ENCODE measurements at places on chromosomes 2 and 18.

GRCh38 chr2:172607379-172607928, 51.6 kb downstream of the PDK1 start:
- DNase-seq = no peak

GRCh38 chr2:23492921-23493320, 107.9 kb downstream of the KLHL29 start:
- no peak for DNase-seq

DNA sequence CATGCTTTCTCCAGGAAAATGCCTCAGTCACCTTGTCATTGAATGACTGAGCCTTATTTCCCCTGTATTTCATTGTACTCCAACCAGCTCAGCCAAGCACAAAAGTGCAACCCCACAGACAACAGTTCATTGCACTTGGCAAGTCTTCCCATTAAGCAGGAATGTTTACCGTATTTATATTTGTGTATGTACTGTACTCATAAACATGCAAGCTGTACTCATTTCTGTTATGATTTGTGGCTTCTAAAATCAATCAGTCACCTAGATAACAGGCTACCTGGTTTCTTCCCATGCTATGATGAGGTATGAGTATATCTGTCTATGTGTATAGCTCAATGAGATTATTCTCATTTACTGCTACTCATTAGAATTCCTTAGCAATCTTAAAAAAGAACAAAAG, 505.5 kb upstream of the FAM98A start:
- DNase-seq = no peak

GRCh38 chr18:79774111-79774510, 23.6 kb upstream of the KCNG2 start:
- no peak for DNase-seq

DNA sequence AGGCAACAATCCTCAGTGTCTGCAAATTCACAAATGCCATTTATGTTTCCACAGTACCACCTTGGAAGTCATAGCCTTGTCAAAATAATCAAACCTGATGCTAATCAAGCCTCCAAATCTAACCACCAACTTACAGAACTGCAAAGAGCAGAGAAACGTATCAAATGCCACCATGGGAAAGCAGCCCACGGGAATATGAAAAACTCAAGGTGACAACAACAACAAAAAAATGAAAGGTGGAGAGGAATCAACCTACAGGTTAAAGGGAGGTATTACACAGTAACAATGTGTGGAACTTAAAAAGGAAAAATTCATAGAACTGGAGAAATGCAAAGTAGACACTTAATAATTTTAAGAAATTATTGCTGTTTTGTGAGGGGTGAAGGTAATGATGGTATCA, 46.7 kb downstream of the CD226 start:
- DNase-seq = no peak

DNA sequence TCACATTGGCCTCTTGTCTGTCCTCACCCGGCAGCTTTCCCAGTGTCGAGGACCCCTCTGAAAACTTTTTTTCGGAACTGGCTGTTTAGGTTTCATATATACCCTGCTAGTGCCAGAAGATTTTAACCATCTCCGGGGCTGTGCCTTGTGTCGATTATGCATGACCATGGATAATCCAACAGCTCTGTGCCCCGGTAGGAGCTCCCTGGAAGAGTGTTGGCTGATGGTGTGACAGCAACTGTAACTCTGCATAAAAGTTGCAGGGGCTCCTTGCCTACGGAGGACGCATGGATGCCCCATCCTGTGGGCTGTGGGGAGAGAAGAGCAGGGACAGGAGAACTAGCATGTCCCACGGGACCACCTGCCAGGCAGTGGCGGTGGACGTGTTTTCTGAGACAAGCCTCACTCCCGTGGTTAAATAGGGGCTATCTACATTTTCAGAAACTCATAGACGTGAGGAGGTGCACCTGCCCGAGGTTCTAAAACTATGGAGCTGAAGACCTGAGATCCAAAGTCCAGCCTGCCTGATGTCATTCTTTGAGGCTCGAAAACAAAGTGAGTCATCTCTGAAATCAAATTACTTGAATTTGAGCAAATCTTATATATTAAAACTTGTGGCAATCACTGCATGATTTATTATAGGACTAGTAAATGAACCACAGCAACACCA, 437.2 kb upstream of the HS6ST1 start:
- no peak for DNase-seq

- DNase-seq = no peak
Measured at GRCh38 chr2:239735829-239736357, 289.2 kb downstream of the NDUFA10 start.

- DNase-seq = peak; percentile 35
Measured at GRCh38 chr2:79453918-79454317, 58.9 kb upstream of the CTNNA2 start.

DNA sequence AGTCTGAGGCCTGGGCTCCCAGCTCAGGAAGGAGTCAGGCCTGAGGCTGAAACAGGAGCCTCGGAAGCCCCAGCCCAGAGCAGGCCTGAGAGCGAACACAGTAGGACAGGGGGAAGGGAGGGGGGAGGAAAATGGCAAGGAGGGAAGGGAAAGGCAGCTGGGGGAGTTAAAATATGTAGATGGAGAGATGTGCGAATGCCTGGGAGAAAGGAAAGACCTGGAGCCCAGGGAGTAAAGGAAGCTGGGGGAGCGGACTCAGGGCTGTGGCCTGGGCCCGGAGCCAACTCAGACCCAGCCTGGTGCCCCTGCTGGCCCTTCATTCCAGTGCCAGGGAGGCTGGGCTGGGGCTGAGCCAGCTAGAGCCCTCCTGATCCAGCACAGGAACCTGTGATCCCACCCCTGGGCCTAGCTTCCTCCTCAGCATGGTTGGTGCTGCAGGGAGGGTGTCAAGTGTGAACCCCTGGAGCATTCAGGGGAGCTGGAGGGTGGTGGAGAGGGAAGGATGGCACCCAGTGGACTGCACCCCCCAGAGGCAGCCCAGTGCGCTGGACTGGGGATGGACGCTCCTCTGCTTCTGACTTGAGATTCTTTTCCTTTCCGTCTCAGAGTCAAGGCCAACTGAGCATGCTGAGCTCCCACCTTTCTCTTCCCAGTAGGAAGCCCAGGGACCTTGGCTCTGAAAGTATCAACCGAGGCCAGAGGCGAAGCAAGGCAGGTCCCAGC, 46.3 kb downstream of the EMX1 start:
- peak; percentile 76 for DNase-seq

GRCh38 chr2:64586883-64587481, 62.9 kb downstream of the AFTPH start:
- no peak for DNase-seq

GRCh38 chr2:133777574-133777960, 209.3 kb upstream of the NCKAP5 start:
- DNase-seq = no peak

DNA sequence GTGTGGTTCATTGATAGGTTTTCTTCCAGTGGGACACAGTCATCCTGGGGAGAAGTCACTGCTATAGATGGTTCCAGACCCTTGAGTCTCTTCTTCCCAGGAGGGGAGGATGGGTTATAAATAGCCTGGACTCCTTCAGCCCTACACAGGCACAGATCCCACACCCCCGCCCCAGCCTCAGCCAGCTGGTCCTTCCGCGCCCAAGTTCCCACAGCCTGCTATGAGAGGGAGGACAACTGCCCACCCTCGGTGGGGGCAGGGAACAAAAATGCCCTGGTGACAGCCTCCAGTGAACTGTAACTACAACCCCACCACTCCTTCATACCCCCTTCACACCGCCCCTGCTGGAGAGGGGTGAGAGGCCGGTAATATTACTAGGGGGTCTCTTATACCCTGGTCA, 3.2 kb downstream of the ZBTB7C start:
- no peak for DNase-seq

DNA sequence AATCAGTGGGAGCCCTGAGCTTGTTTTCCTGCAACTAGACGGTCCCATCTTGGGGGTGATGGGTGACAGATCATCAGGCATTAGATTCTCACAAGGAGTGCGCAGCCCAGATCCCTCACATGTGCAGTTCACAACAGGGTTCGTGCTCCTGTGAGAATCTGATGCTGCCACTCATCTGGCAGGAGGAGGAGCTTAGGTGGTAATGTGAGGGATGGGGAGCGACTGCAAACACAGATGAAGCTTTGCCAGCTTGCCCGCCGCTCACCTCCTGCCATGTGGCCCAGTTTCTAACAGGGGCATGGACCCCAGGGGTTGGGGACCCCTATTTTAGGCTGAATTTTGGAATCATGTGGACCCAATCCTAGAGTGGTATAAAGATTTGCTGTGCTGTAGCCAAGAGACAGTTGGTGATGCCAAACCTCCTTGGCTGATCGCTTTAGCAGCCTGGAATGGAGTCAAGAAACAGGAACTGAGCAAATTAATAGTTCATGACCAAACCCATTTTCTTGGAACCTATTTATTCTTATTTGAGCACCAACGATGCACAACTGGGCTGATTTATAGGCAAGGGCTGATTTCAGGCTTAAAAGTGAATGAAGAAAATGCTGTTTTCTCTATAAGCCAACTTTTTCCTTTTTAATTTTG, 25.7 kb downstream of the LPIN1 start:
- DNase-seq = no peak

DNA sequence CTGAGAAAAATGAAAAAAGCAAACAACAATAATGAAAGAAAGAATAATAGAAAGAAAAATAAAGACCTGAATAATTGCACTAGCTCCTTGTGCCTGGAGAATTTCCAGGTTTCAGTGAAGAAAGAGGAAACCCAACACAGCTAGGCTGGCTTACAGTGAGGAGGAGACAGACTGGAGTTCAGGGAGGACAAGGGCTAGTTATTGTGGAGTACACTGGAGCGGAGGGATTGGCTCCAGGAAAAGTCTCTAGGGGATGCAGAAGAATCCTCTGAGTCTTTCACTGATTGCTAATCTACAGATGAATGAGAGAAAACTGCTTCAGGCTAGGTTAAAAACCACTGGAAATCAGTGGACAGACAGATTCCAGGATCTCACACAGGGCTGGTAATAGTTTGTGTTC, 163.6 kb upstream of the RBMS1 start:
- DNase-seq = no peak

- no peak for DNase-seq
Measured at GRCh38 chr2:24359129-24360049, 947 bp downstream of the ITSN2 start.

- no peak for DNase-seq
Measured at GRCh38 chr2:230821261-230821990, 43.3 kb upstream of the ITM2C start.

GRCh38 chr2:38239452-38239851, 137.6 kb downstream of the ATL2 start:
- DNase-seq = no peak

- no peak for DNase-seq
Measured at GRCh38 chr18:61605376-61606067, 272.3 kb downstream of the CDH20 start.

DNA sequence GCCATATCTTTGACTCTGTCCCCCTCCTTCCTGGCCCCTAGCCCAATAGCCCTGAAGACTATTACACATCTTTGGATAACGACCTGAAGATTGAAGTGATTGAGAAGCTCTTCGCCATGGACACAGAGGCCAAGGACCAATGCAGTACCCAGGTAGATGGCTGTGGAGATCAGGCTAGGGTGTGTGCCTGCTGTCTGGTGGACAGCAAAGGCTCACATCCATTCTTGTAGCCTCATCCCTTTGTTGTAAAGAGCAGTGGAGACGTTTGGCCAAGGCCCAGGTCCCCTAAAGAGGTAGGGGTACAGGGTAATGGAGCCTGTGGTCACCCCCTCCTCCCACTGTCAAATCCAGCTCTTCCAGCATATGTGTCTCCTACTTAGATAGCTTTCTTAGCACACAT, 81.4 kb downstream of the EPAS1 start:
- DNase-seq = no peak

DNA sequence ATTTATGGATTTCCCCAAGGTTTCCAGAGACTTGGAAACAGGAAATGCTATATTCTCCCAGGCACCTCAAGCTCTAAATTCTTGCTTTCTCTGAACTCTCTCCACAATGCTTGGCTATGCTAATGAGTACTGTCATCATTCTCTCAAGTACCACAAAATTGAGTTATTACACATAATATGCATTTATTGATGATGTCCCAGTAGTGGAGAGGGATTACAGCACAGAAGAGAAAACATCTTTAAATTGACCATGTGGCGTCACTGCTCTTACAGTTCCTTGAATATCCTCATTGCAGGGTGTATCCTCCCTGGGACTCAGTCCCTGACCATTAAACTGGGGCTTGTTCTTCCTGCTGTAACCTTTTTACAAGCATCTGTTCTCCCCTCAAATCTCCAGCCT, 681.1 kb upstream of the FANCL start:
- no peak for DNase-seq

DNA sequence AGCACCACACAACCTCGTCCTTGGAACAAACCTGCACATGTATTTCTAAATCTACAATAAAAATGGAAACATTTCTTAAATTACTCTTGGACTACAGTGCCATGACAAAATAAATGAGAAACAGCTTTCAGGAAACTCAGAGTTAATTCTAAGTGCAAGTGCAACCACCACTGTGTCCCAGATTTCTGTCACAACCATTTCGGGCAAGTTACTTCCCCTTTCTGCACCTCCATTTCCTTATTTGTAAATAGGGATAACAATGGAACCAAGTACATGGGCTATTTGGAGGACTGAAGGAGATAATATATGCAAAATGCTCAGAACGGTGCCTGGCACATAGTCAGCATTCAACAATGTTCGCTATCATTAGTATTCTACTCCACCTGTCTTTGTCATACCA, 93.2 kb downstream of the CACNB4 start:
- no peak for DNase-seq

- no peak for DNase-seq
Measured at GRCh38 chr2:237280229-237280628, 133.7 kb downstream of the COL6A3 start.

DNA sequence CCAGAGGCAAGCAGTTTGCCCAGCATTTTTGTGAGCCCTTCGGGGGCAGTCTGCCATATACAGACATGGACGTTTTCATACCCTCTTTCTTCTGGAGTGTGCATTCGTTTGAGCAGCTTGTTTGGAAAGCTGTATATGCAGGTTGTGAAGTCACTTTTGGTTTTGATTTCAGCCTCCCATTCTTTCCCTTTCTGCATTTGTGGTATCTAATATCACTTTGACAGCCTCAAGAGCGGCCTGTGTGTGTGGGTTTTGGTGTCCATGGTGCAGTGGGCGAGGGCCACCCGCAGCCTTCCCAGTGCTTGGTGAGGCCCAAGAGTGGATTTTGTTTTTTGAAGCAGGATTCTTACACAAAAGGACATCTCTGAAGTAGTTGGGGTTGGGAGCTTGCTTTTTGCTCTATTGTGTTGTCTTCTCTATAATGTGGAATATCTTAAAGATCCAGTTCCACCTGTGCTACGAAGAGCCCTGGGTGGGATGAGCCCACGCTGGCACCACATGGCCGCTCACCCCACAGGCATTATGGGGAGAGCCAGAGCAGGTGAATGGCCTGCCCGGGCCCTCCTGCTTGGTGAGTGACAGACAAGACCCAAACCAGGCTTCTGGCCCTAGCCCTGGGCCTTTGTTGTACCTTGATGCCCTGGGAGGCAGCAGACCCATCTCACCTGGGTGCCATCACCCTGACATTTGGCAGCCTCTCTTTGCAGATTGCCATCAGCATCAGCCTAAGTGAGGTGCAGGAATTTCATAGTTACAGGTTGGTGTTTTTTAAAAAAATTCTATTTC, 29.5 kb downstream of the INPP4A start:
- no peak for DNase-seq

DNA sequence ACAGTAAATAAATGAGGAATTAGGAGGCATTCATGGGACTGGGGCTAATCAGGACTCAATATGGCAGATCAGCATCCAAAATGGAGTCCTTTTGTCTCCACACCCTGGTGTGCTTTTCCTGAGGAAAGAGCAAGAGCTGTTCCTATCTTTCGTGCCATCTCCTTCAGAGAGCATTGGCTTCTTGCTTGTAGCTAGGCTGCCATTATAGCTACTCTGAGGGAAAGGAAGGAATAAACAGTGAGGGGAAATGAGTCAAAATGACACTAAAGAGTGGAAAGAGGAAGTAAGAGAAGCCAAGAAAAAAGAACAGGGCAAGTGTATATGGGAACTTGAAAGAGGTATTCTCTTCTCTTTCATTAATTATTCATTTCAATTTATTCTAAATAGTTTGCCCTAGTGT, 8.4 kb upstream of the NMI start:
- DNase-seq = no peak
